GM12865 (cell line): ENCODE measurements at places on chromosomes 5 and 9.

DNA sequence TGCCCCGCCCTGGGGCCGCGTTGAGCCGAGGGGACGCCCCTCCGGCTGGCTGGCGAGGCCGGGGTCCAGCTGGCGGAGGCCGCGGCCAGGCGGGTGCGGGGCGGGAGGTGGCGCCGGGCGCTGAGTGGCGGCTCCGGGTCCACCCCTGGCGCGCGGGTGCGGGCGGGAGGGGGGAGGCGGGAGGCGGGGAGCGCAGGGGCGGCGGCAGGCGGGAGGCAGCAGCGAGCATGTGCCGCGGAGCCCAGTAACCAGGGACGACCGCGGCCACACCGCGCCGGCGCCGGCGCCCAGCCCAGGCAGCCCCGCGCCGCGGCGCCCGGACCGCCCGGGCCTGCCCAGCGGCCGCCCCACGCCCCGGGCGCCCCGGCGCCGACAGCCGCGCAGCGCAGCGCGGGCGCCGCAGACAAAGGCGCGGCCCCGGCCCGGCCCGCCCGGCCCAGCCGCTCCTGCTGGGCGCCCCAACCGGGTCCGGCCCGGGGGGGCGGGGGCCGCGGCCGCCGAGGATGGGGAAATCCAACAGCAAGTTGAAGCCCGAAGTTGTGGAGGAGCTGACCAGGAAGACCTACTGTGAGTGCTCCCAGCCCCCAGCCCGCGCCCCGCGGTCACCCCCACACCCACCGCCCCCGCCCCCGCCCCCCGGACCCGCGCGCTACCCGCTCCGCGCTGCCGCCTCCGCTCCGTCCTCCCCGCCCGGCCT lies at the start of gene NCS1:
Gene NCS1, plus strand, starts transcription at position 244 of the 697 bp plus-strand sequence. Its CDS starts 260 bp downstream, at position 504.
- no peak for DNase-seq

- DNase-seq: no peak
Observed at GRCh38 chr5:133397348-133397747, 215.0 kb downstream of the FSTL4 start.

DNA sequence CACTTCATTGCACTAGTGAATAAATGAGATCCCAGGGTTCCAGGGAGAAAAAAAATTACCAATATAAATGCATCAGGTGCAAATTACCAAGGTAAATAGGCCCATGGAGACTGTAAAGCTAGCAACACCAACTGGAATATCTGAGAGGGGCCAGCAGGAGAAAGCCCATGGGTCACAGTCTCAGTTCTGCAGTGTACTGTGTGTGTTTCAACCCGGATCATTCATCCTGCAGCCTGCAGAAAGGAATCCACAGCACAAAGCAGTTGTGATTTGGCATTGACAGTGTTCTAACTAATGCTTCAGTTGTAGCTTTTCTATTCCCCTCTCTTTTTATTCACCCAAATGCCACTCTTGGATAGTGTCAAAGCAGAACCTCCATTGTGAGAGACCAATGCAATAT lies 171.0 kb downstream of the EFNA5 start:
- DNase-seq: no peak

DNA sequence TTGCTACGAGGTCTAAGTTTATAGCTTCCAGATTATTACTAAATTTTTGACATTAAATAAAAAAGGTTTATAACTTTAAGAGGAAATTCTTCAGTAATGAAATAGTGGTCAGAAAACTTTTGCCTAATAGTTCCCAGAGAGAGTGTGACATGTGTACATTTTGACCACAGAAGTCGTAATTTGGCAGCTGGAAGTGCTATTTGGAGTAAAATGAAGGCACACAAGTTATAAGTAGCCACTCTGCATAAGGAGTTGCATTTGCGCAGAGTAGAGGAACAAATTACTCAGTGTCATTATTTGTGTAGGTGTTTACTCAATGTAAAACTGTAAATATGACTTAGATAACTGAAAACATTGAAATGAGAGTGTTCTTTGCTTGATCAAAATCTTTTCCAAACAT lies 408.4 kb downstream of the CCDC171 start:
- DNase-seq: no peak

DNA sequence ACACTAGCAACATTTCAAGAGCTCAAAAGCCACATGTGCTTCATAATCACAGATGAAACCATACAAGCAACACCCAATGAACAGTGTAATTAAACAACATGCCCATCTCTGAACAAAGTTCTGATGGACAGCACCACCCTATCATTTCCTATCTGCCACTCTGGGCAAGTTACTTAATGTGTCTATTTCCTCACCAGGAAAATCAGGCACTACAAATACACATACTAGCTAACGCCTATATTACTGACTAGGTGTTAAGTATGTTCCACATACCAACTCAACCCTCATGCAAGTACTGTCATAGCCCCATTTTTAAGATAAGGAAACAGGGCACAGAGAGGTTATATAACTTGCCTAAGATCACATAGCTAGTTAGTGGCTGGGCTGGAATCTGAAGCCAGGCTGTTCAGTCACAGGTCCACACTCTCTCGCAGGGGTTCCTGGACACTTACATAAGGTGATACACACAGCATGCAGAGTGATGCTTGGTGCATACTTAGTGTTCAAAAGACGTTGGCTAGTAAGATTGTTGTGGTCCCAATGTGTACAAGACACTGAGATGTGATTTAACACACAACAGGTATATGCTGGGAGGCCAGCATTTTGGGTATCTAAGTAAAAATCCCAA lies 24.2 kb downstream of the CORO2A start:
- no peak for DNase-seq
